Motor neuron (in vitro differentiated cells): ENCODE measurements at places on chromosomes 12 and 14.

DNA sequence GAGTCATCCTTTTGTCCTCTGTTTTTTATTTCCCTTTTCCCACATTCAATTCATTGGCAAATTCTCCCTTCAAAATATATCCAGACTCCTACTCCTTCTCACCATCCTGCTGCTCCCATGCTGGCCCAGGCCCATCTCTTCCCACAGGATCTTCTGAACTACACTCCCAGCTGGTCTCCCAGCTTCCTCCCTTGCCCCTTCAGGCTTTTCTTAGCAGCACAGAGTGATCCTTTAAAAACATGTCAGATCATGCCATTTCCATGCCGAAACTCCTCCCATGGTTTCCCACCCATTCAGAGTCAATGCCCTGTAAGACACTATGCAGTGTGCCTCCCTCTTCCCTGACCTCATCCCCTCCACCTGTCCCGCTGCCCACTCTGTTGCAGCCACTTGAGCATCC is 2.4 kb upstream of the KRT84 start:
- no peak for ATAC-seq

DNA sequence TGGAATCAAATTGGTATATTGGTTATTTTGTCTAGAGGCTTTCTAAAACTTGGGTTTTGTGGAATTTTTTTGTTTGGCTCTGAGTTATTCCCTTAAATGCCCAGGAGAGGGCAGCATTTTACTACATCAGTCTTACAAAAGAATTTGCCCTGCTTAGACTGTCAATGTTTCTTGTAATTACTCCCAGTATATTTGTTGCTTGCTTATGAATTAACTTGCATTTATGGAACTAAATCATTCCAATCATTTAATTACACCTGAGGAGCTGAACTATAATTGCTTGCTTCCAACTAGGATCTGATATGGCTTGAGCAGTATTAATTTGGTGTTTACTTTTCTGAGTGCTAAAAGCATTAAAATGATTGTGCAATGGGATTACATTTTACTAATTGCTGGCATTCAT is 48.7 kb downstream of the MIPOL1 start:
- no peak for ATAC-seq

DNA sequence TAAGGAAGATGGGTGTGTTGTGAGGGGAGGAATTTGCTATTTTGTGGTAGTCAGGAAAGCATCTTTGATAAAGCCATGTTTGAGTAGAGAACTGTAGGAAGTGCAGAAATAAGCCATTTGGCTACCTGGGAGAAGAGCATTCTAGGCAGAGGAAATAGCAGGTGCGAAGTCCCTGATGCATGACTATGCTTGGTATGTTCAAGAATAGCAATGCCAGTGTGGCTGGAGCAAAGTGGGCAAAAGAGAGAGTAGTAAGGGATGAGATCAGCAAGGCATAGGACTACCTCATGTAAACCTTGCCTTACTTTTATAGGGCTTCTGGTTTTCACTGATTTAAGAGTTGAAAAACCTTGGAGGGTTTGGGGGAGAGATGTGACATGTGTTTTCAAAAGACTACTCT is 365.5 kb upstream of the GARIN6 start:
- no peak for ATAC-seq

GRCh38 chr12:75917715-75918114 is 113.9 kb downstream of the PHLDA1 start:
- no peak for ATAC-seq

DNA sequence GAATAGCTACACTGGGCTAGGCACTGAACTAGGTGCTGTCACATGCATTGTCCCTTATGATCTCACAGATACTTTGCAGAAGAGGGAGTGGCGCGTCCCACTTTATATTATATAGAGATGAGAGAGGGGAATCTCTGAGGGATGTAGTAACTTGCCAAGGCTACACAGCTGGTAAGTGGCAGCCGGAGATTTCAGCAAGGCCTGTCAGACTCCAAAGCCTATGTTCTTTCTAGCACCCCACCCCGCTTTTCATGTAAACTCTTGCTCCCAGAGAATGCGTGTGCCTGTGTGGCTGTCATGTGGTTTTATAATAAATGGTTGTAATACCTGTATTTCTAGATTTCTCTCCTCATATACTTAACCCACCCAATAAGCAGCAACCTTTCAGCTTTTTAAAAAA is 39.1 kb downstream of the WDR20 start:
- ATAC-seq = no peak

DNA sequence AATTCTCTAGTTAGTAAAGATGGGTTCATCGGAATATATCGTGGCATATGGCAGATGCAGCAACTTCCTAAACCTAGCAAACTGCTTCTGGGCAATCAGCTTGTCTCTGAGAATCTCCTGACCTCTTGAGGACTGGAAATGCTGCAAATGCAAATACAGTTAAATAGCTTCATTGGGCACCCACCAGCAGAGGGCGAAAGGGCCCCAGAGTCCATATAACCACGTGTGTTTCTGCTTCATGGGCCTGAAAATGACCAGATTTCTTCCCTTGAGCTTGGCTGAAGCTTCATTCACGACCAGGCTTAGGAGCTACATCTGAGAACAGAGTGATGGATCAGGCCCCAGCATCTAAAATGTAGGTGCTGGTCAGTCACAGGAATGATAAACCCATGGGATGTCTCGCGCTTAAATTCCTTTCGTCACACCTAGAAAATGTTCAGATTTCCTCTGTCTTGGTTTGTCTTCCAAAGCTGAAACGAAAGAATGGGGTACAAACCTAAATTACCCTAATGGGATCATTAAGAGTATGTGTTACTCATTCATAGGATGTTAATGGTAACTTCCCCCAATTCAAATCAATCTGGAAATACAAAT is 1482.5 kb upstream of the TMEM132C start:
- ATAC-seq = no peak

DNA sequence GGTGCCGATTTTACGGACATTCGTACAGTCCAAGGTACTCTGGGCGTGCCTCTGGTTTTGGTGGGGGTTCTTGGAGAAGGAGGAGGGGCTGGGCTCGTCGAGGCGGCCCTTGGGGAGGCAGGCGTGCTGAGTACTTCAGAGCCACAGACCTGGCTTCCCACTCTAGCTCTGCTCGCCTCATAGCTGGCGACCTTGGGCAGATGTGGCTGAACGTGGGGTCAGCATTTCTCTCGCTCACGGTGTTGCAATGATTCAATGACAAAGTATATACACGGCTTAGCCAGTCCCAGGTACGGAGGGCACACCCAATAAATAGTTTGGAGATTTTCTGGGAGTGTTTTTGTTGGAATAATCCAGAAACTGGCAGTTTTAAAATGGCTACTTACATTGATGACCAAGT is 75.1 kb downstream of the FOXN4 start:
- no peak for ATAC-seq

DNA sequence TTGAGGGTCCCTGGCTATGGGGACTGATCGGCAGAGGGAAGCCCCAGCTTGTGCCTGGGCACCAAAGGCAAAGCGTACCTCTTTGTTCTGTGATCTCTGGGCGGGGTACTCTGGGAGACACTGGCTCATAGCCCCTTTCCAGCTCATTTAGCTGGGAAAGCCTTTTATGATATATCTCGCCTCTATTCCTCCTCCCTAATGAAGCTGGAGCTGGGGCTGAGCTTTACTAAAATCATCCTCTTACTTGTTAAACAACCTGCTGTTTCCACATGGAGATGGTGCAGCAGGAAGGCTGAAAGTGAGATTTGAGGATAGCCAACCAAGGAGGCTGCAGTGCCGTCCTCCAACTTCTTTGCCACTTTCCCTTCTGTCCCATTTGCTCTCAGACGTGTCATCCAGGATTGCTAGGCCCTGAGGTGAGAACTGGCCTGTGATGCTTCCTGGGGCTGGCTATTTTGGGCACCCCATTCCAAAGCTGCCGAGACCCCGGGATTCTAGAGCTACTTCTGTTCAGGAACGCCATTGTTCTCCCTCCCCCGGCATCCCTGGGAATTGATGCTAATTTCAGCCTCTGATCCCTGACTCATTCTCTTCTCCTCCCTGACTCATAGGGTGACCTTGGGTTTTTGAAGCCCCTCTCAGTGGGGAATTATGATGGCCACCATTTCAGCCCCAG is 16.0 kb downstream of the PDE1B start:
- ATAC-seq = peak; percentile 81
